ENCODE measurements at places on chromosomes 7 and 10.
A peak's percentile ranks its signal among the peaks of the same experiment; 100 is the strongest.

DNA sequence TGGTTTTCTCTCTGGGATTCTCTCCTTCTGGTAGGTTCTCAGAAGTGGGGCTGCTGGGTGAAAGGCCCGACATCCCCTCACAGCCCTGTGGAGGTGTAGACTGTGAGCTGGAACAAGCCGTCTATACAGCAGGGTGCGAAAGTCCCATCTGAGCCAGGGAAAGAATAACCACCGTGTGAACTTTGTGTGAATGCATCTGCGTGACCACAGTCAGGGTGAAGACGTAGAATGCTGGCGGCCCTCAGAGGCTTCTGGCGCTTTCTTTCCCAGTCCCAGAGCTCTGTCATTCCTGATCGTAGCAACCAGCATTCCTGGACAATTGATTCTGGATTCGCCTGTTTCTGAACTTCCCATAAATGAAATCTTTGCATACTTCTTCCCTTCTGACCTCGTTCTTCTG is 30.0 kb downstream of the ELFN1 start:
- DNase-seq: no peak

DNA sequence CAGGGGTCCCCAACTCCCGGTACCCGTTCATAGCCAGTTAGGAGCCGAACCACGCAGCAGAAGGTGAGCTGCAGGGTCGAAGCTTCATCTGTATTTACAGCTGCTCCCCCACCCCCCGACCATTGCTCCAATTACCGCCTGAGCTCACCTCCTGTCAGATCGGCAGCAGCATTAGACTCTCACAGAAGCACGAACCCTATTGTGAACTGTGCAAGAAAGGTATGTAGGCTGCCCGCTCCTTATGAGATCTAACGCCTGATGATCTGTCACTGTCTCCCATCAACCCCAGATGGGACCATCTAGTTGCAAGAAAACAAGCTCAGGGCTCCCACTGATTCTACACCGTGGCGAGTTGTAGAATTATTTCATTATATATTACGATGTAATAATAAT is 14.6 kb upstream of the AZGP1 start:
- DNase-seq: no peak

DNA sequence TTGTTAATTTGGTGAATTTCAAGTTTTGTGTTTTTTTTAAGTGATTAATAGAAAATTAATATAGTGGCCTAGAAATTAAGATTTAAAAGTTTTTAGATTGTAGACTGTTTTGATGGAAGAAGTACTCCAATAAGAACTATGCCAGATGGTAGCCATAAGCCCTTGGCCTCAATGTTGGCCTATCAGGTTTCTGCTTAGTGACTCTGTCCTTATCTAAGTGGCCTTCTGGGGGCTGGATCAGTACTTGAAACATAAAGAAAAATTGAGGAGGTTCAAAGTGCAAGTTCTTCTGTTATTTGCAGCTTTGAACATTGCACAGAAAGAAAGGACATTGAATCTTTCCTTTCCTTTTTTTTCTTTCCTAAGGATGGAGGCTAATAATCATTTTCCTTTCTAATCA is 9.9 kb downstream of the CCDC126 start:
- DNase-seq: no peak

- DNase-seq: no peak
Observed at GRCh38 chr10:17379151-17379690, 75.2 kb downstream of the ST8SIA6 start.

GRCh38 chr7:100195222-100195621 is 17.5 kb downstream of the STAG3 start:
- no peak for DNase-seq

DNA sequence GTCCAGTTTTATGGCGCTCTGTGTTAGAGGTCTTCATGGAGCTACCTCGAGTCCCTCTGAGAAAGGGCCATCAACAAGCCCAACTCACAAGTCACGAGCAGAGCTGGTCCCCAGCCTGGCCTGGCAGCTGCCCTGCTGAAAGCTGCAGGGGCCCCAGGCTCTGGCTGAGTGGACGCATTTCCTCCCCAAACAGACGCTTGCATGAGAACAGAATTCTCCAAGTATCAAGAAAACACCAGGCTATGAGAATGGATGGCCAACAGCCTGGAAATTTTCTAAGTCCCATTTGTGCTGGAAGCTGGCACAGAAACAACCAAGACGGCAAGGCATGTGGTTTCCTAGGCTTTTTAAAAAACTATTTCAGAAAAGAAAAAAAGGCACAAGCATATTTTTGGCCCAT is 114.8 kb downstream of the FAM53B start:
- DNase-seq: no peak

- no peak for DNase-seq
Observed at GRCh38 chr10:101495324-101495925, 92.6 kb downstream of the POLL start.

GRCh38 chr7:141076377-141076776 is 2.5 kb downstream of the TMEM178B start:
- DNase-seq: no peak

DNA sequence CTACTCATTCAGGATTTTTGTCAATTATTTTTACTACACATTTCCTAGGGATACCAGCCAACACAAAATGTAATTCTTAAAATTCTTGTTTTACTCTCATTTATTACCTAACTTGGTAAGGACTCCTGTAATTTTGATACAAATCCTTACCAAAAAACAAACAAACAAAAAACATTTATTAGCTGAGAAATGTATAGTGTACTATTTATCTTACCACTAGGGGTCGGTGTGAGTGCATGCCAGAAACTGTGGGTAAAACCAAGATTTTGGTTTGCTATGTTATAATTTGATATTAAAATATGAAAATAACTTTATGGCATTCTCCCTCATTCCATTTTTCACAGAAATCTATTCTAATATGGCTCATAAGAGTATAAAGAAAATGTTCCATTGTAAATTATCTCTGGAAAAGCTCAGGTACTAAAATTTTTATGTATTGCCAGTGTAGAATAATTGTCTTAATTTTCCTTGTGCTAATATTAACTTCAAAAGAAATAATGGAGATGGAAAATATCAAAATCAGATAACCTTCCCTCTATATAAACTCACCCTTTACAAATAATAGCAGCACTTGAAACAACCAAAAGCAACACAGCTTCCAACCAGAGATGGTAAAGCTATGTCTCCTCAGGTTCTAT is 290.8 kb upstream of the PCDH15 start:
- DNase-seq: no peak

- DNase-seq: no peak
Observed at GRCh38 chr10:112819231-112819630, 130.8 kb upstream of the TCF7L2 start.

DNA sequence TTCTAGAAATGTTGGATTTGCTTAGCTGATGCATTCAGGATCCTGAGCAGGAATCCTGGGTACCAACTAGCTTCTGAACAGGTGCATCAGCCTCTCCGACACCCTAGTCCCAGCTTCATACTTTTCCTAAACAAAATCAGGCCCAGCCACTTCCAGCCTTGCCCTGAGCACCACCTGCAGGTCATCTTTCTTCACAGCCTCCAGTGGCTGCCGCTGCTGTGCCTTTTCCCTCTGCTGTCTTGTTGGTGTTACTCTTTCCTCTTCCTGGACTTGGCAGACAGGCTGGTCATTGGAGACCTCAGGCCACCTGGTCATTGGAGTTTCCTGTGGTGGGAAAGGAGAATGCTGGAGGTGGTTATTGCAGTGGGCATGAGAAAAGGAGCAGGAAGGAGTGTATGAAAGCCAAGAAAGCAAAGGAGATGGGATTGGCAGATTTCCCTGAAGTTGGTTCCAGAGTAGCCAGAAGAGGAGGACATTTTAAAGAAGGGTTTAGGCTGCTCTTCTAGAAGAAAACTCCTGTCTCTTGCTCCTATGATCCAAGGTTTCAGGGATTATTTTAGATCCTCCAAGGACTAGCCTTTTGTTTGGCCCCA is 48.2 kb upstream of the NFKB2 start:
- DNase-seq: no peak

DNA sequence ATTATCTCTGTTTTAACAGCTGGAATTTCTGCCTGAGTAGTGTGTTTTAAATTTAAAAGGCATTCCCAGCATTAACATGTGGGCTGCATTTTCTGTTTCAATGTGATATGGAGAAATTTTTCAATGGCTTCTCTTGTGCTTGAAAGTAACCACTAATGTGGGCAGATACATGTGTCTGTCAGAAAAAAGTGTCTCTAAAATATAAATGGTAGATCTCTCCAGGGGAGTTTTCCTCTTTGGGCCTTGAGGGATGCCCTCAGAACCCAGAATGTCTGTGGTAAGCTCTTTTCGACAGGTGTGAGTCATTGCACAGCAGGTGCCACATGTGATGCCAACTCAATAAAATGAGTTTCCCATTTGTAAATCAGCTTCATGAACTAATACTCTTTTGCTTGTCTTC is 221.1 kb downstream of the SEMA3E start:
- DNase-seq: no peak

DNA sequence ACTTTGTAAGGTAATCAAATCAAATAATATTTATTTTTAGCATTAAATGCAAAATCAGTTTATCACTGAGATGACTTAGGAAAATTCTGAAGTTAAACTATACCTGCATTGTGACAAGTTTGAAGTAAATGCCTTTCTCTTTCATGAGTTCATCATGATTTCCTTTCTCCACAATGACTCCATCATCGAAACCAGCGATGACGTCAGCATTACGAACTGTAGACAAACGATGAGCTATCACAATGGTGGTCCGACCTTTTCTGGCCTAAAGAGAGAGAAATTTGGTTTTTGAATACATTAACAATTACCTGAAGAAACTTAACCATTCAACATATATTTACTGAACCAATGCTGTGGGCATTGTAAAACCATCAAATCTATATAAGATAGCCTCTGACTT is 54.9 kb downstream of the ABCB1 start:
- no peak for DNase-seq

- DNase-seq: no peak
Observed at GRCh38 chr10:29012926-29013554, 275.8 kb upstream of the LYZL1 start.

- DNase-seq: no peak
Observed at GRCh38 chr7:112189691-112190090, 16.5 kb downstream of the DOCK4 start.

DNA sequence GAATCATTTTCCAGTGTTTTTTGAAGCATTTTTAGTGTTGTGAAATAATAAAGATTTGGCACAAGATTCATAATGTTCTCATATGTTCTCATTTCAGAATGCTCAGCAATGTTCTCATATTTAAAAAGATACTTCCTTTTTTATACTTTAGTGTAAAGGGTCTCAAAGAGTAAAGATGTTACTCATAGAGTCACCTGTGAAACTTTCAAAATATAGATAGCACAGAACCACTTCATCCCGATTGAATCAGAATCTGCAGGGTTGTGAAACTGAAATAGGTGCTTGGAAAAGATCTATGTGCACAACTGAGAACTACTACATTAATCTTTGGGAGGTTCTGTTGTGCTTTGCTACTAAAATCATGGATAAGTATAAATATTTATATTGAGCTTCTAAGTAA is 144.7 kb downstream of the MDFIC start:
- DNase-seq: no peak

DNA sequence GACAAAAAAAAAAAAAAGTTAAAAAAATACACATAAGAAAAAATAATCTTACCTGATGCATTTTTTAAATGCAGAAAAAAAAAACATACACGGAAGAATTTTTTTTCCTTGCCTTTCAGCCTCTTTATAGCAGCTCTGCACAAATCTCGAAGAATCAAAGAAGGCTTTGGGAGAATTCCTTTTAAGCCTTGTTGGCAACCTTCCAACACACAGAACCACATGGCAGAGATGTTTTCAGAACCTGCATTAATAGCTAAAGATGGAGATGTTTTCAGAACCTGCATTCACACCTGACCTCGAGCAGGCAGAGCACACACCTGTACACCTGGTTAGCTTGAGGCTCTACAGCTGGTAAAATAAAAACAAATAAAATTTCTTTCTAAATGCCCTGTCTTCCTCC is 65.6 kb downstream of the DOCK4 start:
- DNase-seq: no peak

GRCh38 chr10:22724773-22725172 is 10.4 kb upstream of the PIP4K2A start:
- DNase-seq: no peak

- no peak for DNase-seq
Observed at GRCh38 chr7:147809786-147810185, 780.8 kb upstream of the C7orf33 start.

DNA sequence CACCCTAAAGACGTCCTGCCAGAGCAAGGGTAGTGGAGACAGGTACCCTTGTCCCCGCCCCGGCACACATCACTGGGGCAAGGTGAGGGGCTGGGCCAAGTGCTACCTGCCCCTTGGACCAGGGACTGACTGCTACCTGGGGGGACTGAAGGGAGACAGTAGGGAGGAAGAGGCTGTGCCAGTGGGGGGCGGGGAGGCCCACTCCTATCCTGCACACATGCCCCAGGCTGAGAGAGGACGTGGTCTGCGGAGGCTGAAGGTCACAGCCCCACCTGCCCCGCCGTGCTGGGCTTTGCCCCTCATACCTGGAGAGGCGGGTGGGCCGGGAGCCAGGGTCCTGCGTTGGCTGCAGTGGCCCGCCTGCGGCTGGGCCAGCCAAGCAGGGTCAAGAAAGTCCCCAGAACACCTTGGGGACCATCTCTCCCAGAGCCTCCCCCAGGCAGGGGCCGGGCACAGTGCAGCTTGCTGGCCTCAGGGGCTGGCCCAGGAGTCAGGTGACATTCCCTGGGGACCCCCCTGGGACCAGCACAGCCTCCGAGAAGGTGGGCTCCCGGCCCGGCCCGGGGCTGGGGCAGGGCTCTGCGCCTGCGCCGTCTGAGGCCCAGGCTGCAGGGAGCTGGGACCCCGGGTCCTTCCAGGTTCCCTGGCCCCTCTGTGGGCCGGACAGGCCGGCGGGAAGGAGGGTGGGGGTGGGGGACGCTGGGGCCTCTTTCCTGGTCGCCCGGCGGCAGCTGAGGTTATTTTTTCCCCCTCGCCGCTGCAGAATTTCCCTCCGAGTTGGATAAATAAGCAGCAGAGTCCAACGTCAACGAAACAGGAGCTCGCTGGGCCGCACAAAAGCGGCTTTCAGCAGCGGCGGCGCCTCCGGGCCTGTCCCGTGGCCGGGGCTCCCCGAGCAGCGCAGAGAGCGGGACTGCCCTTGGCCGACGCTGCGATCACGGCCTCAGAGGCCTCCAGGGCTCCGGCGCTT is 9.8 kb upstream of the FZD9 start:
- no peak for DNase-seq

- DNase-seq: no peak
Observed at GRCh38 chr7:101996131-101996691, 178.8 kb downstream of the CUX1 start.

DNA sequence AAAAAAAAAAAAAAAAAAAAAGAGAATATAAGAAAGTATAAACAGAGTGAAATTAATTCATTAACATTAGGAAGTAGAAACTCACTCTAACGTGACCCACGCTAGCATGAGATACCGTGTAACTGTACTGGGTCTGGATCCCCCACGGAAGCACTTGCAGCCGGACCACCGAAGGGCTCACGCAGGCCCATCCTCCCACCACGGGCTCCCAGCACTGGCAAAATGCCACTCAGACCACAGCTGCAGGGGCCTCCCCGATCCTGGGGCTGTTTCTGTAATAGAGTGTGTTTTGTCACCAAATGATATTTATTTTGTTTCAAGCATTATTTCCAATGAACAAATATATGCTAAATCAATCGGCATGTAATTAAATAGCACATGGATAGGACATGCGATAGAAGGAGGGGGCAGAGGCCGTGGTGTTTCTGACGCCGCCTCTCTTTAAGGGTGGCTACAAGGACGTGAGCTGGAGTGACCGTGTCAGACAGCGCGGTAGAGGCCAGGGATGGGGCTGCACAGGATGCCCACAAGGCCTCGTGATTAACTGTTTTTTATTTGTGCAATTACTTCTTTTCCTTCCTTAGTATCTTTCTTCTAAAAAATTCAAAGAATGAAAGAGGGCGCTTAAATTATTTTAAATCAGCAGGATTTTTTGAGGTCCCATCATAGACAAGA is 568.5 kb downstream of the PTPRN2 start:
- DNase-seq: no peak

- peak; percentile 40 for DNase-seq
Observed at GRCh38 chr10:123772645-123773508, 106.7 kb downstream of the GPR26 start.

Data from CD8-positive, alpha-beta T cell (primary cell).